ENCODE measurements at places on chromosomes 2 and 18.

DNA sequence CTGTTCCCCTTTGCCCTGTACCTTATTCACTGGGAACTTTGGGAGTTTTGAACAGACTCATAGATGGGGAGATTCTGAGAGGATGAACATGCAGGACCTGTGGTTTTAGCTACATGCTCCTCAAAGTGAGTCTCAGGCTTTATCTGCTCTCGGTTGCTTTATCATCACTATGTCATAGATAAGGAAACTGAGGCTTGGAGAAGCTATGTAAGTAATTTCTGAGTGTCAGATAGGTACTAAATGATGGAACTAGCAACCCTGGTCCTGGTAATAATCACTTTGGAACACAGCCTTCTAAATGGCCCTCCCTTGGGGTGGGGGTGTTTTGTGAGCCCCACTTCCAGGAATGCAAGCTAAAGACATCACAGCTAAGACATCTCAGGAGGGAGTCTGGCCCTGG lies 186.2 kb upstream of the MEX3C start:
- no peaks in the 10 kb centered on the region for H3K27me3 ChIP-seq
- no peak overlapping the region for H3K27ac ChIP-seq
- H3K4me3 ChIP-seq, result no peak overlapping the region
- no peaks in the 10 kb centered on the region for H3K4me1 ChIP-seq
- no peak for DNase-seq
- no peaks in the 10 kb centered on the region for H3K36me3 ChIP-seq

GRCh38 chr2:207223051-207223450 lies 57.3 kb upstream of the KLF7 start:
- H3K4me1 ChIP-seq, result peaks cover 4% of the 10 kb centered on the region
- H3K36me3 ChIP-seq, result no peaks in the 10 kb centered on the region
- no peak overlapping the region for H3K27ac ChIP-seq
- no peaks in the 10 kb centered on the region for H3K27me3 ChIP-seq
- DNase-seq, result no peak
- H3K4me3 ChIP-seq, result no peak overlapping the region

DNA sequence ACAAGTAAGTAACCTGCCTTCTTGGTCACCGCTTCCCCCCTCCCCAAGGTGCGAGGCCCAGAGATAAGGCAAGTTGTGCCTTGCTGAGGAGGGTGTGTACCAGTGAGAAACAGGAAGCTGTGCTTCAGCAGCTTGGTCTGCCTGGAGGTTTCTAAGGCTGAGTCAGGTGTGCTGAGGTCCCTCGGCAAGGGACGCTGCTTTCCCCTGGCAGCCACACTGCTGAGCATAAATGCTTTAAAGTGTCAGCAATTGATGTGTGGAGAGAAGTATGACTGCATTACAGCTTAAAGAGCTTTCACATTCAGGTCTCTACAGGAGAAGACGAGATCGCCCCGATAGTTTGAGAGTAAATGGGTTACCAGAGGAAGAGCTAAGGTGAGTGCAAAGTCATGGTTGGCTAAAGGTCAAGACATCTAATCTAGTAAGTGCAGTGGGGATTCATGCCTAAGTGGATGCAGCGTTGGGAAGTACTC lies 86.9 kb downstream of the LIMS1 start:
- no peak overlapping the region for H3K4me3 ChIP-seq
- H3K27me3 ChIP-seq, result no peaks in the 10 kb centered on the region
- DNase-seq, result peak; percentile 37
- H3K4me1 ChIP-seq, result peaks cover 8% of the 10 kb centered on the region
- no peaks in the 10 kb centered on the region for H3K36me3 ChIP-seq

- peaks cover 24% of the 10 kb centered on the region for H3K36me3 ChIP-seq
- no peak overlapping the region for H3K27ac ChIP-seq
- no peak for DNase-seq
These were observed 8.3 kb downstream of the ATG16L1 start for GRCh38 chr2:233259730-233260129.

- H3K4me1 ChIP-seq, result no peaks in the 10 kb centered on the region
- DNase-seq, result no peak
- H3K27me3 ChIP-seq, result no peaks in the 10 kb centered on the region
- no peak overlapping the region for H3K4me3 ChIP-seq
These were observed 112.3 kb upstream of the UXS1 start for GRCh38 chr2:106306387-106306786.

DNA sequence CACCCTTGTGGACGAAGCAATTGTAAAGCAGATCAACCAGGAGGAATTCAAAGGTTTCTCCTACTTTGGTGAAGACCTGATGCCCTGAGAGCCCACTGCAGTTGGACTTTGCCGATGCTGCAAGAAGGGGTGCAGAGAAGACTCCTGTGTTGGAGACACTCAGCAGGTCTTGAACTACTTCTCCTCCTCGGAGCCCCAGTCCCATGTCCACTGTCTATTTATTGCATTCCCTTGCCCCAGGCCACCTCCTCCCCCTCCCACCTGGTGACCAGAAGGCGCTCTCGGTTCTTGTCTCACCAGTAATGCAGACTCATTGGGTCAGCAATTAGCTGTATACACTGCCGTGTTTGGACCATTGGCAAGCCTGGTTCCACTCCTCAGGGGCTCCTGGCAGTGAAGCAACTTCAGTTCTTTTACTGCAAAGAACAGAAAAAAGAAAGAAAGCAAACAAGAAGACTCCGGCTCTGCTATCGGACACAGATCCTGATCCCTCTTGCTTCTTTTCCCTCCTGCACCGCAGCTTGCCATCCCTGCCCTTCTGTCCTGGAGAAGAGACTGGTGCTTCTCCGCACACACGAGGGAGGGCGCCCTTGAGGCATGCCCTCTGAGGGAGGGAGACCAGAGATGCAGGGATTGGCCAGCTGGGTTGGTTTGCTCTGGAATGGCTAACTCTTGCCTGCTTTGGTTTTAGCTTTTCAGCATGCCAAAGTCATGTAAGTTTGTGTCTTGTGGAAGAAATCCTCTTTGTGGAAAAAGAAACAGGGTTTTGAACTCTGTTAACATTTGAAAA lies 112.2 kb upstream of the EPAS1 start:
- no peaks in the 10 kb centered on the region for H3K27me3 ChIP-seq
- DNase-seq, result no peak
- H3K36me3 ChIP-seq, result peaks cover 9% of the 10 kb centered on the region
- no peak overlapping the region for H3K27ac ChIP-seq
- H3K4me1 ChIP-seq, result no peaks in the 10 kb centered on the region
- no peak overlapping the region for H3K4me3 ChIP-seq

- DNase-seq, result no peak
- H3K4me1 ChIP-seq, result peaks cover 3% of the 10 kb centered on the region
- peaks cover 4% of the 10 kb centered on the region for H3K27me3 ChIP-seq
- no peak overlapping the region for H3K27ac ChIP-seq
- no peaks in the 10 kb centered on the region for H3K36me3 ChIP-seq
These were observed 303.0 kb downstream of the NDUFA10 start for GRCh38 chr2:239721991-239722759.

Measured in lung (tissue), 17 donors.